Fibroblast of lung (primary cell): ENCODE measurements at places on chromosomes 2 and 18. TPM values are rescaled to one million over a fixed set of nuclear protein-coding genes. Genes with fewer than 3 reads are reported as not detected.

GRCh38 chr2:151649400-151649799, 84.9 kb downstream of the NEB start:
- no peak for DNase-seq

DNA sequence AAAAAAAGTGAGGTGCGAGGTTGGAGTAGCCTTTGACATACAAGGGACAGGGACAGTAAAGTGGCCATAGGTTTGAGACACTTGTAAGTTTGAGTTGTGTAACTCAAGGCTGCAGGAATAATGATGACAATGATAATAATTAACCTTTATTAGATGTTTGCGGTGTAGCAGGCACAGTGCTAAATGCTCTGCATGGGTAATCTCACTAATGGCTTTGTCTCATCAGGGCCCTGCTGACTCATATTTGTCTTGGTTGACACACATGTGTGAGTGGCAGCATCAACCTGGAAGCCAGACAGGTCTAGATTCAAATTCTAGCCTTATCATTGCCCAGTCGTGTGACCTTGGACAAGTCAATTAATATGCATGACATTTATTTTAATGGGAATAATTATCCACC, 126.2 kb downstream of the FSHR start:
- no peak for DNase-seq

DNA sequence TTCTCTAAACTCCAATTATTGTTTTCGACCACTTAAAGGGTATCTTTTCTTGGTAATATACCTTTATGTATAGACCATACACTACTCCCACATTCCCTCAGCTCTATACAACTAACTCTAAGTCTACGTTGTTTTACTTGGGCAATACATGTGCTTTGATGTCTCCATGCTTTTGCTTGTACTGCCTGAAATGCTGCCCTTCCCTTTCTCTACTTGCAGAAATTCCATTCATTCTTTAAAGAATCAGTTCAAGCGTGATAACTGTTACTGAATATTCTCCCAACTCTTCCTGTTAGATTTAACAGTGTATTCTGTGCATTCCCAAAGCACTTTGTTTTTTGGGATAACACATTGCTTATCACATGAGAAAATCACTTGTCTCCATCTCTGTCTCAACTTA, 157.0 kb upstream of the AQP4 start:
- no peak for DNase-seq

- DNase-seq, result peak; percentile 80
These were observed 564.4 kb downstream of the ZEB2 start for GRCh38 chr2:143955401-143956065.

DNA sequence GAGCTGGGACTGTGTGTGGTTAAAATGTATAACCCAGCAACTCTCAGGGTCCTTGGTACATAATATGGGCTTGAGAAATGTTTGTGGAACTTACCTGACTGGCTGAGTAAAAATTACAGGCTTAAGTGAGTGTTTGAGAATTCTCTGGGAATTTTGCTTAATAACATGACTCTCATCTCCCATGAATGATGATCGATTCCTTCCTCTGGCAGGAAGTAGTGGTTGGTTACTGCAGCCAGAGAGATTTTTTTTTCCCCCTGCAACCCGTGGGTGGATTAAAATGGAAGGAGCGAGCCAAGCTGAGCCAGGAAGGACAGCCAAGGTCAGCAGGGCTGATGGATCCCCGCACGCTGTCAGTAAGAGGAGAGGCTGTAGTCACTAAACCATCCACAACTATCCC, 40.6 kb upstream of the RFX8 start:
- DNase-seq, result peak; percentile 89

DNA sequence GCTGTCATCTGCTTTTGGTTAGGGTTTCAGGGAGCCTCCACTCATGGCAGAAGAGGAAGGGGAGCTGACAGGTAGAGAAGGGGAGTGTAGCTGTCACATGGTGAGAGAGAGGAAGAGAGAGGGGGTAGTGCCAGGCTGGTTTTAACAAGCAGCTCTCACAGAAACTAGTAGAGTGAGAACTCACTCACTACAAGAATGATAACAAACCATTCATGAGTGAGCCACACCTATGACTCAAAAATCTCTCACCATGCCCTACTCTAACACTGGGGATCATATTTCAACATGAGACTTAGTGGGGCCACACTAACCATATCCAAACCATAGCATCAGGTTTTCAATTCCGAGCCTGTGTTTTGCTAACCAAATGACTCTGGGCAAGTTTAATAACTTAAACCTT, 274.9 kb upstream of the VWC2L start:
- DNase-seq, result peak; percentile 13

DNA sequence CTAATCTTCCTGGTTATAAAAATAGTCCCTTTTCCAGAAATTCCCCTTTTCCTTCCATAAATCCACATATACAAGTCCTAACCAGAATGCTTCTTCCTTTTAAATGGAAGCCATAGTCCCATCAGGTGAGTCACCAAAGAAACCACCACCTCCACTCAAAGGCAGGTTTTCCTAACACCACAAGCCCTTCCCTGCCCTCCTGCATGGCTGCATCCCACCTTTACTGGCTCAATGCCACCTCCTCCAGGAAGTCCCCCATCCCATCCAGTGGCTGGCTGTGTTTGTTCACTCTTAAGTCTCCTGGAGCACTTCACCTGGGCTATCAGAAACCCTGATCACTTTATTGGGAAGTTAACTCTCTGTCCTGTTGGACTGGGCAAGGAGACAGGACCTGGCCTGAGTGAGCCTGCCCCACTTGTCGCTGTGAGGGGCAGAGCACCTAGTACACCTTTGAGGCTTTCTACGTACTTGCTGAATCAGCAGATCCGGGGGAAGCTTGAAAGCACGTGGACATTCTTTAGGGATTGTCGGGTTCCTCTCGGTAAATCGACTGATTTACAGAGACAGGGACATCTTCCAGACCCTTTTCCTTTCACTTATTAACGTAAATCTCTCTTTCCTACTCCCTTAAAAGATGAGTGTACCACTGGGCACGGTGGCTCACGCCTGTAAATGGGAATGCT, 71.0 kb downstream of the NGEF start:
- DNase-seq, result no peak

- DNase-seq, result no peak
These were observed 1.1 kb upstream of the CXCR4 start for GRCh38 chr2:136118819-136119716.

GRCh38 chr2:176130147-176130956, 847 bp downstream of the HOXD8 start:
- no peak for DNase-seq

DNA sequence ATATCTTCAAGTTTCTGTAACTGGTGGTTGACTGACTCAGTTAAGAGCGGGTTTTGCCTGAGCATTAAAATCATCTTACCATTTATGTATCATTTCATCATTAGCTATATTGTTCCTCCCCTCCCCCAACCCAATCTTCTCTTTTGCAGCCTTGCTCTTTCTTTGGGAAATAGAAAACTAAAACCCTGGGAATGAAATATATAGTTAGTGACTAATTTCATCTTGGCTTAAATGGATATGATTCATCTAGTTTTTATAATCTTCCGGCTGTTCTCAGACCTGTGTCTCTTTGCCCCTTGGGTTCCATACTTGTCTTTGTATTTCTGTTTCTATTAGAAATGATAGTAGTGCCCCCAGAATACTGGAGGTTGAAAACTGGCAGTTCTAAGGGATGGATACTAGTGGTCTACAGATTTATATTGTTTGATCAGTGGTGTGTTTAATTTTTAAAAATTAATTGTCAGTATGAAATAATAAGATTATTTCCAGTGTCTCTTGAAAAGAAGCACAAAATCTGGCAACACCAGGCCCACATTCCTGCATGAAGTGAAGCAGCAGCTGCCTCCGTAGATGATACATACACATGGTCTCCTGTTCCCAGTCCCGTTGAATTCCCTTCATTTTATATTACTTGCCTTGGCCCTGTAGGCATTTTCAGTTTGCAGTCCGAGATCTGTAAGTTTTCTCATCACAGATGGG, 44.5 kb downstream of the PHLPP1 start:
- peak; percentile 81 for DNase-seq

DNA sequence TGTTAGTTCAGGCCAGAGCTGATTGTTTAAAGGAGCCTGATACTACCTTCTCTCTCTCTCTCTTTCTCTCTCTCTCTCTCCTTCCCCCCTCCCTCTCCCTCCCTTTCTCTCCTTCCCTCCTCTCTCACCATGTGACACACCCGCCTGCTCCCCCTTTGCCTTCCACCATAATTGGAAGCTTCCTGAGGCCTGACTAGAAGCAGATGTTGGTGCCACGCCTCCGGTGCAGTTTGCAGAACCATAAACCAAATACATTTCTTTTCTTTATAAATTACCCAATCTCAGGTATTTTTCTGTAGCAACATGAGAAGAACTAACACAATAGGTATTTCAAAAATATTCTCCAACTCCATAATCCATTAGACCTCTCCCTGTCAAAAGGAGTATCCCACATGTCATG, 62.4 kb downstream of the ANKRD62 start:
- DNase-seq, result no peak

- DNase-seq, result no peak
These were observed 717.9 kb upstream of the SLC8A1 start for GRCh38 chr2:41169744-41170143.

DNA sequence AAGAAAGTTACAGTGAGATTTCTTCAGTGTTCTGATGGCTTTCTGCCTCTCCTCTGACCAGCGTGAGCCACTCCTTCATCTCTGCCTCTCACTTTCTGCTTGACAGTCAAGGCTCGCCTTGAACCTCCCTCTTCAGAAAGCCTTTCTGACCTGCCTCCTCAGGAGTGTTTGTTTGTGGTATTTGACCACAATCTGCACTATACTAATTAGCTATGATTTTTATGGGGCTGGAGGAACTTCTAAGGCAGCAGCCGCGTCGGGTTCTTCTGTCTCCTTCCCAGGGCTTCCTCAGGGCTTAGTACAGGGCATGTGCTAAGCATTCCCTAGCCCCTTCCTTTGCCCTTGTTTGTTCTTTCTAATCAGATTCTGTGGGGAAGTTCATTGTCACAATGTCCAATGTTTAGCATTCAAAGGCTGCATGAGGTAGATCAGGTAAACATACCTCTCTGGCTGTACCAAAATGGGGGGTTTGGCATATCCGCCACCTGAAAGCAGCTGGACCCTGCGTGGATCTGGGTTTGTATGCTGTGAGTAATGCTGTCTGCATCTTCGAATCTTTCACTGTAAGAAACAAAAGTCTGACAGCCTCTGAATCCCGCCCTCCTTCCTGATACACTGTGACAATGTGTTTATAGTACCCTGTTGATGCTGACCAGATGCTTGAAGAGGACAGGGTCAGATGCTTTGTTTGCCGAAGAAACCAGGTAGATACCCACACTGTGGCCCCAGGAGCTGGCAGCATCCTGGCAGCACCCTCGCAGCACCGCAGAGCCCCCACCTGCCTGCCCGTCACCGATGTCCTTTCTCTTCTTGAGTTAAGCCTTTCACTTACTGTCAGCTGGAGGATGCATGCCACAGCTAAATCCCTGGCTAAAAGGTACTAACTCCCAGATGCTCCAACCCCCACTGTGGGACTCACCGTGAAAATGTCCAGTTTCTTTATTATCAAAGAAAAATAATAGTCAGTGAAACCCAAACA, 260.8 kb upstream of the HDAC4 start:
- no peak for DNase-seq

- no peak for DNase-seq
These were observed 187.3 kb downstream of the FAM210A start for GRCh38 chr18:13539050-13539449.

DNA sequence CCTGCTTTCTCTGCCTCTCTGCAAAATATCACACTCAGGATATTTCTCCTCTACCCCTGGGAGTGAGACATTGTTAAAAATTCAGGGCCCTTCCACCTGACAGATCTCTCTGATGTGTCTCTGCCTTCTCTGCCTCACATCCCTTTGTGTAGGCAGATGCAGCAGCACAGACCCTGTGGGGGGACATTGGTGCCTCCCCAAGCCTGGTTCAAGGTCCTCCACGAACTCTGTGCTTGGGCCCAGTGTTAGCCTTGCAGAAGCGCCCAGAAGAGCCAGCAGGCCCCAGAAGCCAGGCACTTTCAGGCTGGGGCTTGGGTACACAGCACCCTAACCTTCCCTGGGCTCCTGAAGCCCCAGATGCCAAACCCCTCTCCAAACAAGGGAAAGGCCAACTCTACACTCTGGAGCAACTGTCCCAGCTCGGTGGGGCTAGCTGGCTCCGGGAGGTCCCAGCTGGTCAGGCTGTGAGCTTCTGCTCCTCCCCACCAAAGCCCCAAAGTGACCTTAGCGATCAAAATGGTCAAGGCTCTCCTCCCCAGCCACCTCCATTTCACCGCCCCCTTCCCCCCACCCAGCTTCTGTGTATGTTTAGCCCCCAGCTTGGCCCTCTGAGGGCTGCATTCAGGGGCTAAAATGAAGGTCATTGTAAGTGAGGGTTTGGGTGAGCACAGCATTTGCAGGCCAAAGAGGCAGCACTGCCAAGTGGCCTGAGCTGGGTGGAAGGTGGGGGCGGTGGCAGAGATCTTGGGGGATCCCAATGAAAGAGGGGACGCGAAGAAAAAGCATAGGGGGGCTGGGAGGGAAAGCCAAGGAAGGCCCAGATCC, 2.6 kb downstream of the HOXD9 start:
- no peak for DNase-seq

DNA sequence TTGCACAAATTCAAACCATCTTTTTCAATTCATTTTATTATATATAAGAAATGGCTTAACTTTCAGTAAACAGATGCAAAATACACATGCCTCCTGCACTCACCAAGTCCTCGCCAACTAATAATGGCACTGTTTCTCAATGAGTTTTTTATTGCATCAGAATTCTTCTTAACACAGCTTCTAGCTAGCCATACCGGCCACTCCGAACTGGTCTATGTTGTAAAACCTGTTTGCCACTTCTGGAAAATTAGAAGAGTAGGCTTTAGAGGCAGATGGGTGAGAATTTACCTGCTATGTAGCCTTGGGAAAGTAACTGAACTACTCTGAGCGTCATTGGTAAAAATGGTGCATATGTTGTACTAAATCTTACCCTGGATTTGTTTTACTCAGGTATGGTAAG, 100.6 kb upstream of the LHCGR start:
- no peak for DNase-seq

- DNase-seq, result no peak
These were observed 2.0 kb upstream of the DES start for GRCh38 chr2:219416235-219416602.

- DNase-seq, result no peak
These were observed 191.9 kb upstream of the GYPC start for GRCh38 chr2:126463892-126464674.

GRCh38 chr2:127052057-127052770, 54.7 kb downstream of the BIN1 start:
- DNase-seq, result no peak

GRCh38 chr2:84873350-84873749, 7.5 kb downstream of the TRABD2A start:
- DNase-seq, result no peak

ATP8B1 gene
- total RNA-seq, result 53.4 and 109 TPM in 2 replicates

CHRND gene
- total RNA-seq, result not detected in 2 replicates

CREB1 gene
- 33.1 and 47.4 TPM in 2 replicates for total RNA-seq

PLB1 gene
- total RNA-seq, result 1.3 and 1.8 TPM in 2 replicates

PDE11A gene
- 0.33 TPM in 1 of 2 replicates, not detected in the other for total RNA-seq

SERPINB3 gene
- total RNA-seq, result not detected in 2 replicates

CAPN14 gene
- total RNA-seq, result under 0.01 and 0.17 TPM in 2 replicates

TFCP2L1 gene
- total RNA-seq, result not detected in 2 replicates

TMEM17 gene
- 1.3 and 2.5 TPM in 2 replicates for total RNA-seq

GALNT3 gene
- total RNA-seq, result 0.26 and 0.66 TPM in 2 replicates

TMEM237 gene
- 16.7 and 23.8 TPM in 2 replicates for total RNA-seq
